ENCODE measurements at places on chromosomes 12 and 14.

DNA sequence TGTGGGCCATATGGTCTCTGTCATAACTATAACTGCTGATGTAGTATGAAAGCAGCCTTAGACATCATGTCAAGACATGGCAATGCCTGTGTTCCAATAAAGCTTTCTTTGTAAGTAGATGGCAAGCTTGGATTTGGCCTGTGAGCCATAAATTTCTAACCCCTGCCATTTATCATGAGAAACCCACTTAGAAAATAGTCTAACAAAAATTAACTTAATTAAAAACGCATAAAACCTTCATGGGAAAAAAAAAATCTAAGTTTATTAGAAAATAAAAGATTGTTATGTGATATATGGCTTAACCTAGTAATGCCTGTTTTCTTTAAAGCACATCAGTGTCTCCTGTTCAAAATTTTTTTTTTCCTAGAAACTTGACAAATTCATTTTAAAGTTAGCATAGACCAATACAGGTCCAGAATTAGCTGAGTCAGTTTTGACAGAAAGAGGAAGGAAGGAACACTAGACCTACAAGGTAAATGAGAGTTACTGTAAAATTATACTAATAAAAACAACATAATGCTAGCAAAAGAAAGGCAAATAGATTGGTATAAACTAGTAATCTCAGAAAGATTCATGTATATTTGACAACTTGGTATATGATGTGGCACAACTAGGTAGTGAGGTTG is 68.2 kb downstream of the USP15 start:
- no peak for DNase-seq

GRCh38 chr12:49887091-49887490 is 16.6 kb downstream of the FAIM2 start:
- DNase-seq = no peak

- DNase-seq = no peak
These were observed 49.2 kb downstream of the NINJ2 start for GRCh38 chr12:613996-614395.

DNA sequence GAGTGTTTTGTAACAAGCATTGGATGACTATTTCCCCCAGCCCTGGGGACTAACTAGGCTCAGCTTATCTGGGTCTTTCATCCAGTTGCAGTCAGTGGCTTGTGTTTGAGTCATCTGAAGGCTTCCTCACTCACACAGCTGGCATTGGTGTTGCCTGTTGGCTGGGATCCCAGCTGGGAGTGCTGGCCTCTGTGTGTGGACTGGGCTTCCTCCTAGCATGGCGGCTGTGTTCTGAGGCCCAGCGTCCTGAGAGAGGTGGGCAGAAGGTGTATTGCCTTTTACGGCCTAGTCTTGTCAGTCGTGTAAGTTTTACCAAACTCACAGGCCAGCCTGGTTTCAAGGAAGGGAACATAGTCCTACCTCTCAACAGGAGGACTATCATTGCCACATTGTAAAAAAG is 28.3 kb upstream of the PPP2R5C start:
- no peak for DNase-seq

DNA sequence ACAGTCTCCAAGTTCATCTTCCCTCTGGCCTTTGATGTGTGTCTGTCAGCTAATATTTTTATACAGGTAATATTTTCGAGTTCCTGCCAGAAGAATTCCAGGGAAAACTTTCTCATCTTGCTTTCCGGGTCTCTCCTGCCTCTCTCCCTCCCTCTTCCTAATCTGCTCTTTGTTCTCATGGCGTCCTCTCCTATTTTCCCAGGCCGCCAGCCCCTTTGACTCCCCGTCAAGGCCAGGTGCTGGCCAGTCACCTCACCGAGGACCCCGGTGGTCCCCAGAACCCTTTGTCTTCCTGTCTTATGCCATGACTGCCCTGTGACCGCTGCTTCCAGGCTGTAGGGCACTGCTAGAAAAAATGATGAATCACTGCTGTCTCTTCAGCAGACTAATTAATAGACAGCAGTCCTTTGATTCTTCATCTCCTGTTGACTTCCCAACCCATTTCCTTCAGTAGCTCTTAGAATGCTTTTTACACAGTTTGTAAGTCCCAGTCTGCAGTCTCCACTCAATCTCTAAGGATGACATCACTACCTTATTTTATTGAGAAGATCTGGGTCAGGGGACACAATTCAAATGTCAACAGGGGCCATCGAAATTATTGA is 40.7 kb downstream of the PPFIBP1 start:
- DNase-seq = no peak

GRCh38 chr14:54798465-54799124 is 104.0 kb downstream of the GCH1 start:
- DNase-seq = no peak

DNA sequence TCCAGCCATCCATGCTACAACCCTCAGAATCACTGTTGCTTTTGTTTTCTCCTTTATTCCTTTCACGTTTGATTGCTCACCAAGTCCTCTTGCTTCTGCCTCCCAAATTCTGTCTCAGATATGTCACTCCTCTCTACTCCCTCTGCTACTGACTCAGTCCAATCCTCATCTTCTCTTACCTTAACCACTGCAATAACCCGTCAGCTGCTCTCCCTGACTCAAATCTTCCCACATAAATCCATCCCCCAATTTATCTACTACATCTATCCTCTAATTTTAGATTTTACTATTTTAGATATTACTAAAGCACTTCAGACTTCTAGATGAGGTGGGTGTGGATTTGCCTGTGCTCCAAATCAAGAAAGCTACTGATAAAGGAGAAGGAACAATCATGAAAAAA is 23.2 kb downstream of the EIF2B2 start:
- no peak for DNase-seq

DNA sequence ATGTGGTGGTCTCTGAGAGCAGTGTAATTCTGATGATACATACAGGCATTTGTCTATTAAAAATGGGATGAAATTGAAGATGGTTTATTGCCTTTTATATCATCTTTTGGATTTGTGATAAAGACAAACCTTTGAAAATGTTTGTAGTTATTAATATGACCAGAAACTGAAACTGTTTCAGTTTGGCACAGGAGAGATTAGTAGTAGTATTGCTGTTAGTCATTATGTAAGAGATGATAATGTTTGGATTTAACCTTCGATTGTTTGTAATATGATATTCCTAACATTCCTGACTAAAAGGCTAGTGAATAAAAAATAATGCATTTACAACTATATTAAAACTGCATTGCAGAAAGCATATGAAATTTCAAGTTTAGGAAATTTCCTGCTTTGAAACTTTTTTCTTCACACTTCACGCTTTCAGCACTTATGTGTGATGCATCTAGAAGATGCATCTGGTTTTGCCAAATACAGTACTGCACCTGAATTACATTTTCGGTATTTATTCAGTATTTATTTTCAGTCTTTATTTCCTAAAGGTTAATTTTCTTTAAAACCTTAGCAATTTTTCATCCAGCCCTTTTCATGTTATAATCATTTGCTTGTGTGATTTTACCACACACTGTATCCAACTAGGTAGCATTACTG is 25.5 kb downstream of the ADIPOR2 start:
- DNase-seq = no peak

GRCh38 chr12:128971802-128972201 is 118.5 kb downstream of the GLT1D1 start:
- DNase-seq = no peak

DNA sequence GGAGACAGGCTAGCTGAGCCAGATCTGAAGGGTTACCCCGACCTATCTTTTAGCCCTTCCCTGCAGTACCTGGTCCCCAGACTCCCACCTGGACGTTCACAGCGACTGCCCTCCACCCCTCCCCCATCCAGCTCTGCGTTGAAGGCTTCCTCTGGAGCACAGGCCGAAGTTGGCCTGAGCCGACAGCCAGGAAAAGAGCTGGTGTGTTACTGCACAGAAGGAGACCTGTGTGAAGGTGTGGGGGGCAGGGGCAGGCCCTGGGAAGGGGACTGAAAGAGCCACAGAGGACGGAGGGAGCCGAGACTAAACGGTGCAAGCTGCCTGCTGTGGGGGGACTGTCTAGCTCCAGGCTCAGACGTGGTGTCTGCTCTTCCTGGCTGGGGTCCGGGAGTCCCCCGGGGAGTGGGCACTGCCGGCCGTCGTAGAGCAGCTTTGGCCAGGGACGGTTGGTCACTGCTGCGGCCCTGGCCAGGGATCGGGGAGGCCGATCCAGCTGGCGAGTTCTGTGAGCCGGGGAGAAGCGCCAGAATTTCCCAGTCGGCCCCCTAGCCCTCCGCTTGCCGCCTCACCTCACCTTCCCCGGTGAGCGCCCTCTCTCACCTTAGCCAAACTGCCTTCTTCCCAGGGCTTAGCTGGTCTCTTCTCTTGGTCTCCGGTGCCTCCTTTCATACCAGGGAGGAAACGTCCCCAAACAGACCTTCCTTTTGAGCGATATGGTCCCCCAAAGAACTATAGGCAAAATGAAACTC is 899 bp upstream of the COL2A1 start:
- DNase-seq = no peak

DNA sequence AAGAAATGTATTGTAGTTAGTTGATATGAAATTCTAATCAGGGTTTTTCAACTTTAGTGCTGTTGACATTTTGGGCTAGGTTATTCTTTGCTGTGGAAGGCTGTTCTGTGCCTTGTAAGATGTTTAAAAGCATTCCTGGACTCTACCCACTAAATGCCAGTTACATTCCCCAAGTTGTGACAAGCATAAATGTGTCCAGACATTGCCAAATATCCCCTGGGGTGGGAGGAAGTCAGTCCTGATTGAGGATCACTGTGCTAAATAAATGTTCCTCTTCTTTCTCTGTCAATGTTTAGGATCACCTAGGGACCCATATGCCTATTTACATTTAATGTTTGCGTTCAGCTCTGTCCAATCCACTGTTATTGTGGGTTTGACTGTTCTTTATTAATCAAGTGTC is 268.3 kb downstream of the TMTC2 start:
- no peak for DNase-seq

DNA sequence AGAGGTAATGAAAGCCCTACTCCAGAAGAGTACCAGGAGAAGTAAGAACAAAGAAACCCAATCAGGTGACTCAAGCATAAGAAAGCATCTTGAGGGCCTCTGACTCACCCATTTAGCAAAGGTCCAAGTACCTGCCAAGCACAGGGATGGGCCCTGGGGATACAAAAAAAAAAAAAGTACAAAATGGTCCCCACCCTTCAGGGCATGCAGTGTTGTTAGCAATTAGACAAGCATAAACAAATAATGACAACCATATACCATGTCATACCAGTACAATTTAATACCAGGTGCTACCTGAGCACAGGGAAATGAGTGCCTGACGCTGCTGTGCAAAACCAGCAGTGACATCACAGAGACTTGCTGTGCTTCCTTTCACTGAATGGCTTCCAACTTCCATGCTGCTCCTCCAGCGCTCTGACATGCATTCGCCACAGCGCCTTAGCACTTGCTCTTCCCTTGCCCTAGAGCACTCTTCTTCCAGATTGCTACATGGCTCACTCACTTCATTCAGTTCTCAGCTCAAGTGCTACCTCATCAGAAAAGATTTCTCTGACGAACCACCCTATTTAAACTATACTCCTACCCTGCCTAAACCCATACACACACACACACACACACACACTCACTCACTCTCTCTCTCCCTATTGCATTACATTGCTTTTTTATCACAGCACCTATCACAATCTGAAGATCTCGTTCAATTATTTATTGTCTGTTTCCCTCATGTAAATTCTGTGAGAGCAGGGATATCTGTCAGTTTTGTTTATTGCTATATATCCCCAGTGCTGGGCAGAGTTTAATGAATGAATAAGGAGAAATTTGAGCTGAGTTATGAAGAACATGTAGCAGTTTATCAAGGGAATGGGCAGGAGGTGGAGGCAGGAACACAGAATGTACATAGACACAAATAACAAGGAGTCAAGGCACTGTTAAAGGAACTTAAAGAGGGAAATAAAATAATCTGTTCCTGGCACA is 12.9 kb upstream of the EPS8 start:
- no peak for DNase-seq

DNA sequence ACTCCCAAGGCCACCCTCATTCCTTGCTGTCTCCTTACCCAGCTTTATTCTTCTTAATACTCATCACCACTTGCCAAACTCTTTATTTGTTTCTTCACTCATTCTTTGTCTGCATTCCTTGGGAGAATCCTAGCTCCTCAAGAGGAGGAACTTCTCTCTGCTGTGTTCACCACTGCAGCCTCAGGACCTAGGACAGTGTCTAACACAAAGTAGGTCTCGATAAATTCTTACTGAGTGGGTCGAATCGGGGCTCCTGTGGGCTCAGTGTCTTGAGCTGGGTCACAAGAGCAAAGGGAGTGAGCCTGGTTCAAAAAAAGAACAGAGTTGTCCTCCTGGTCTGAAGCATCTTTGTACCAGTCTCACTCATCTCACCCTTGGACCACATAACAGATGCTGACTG is 224.1 kb upstream of the TMEM132C start:
- DNase-seq = no peak

GRCh38 chr12:92533280-92533890 is 169.4 kb upstream of the PLEKHG7 start:
- DNase-seq = no peak

DNA sequence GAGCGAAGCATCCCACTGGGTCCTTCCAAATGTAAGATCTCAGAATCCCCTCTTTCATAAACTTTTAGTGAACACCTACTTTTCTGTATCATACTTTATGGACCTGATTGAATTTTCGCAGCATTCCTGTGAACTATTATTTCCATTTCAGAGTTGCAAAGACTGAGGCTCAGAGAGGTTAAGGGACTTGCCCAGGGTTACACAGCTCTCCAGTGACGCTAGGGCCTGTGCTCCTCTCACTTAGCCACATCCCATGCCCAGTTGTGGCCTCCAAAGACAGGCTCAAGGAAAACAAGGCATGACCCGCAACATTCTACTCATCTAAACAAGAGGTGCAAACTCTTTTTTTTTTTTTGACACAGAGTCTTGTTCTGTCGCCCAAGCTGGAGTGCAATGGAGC is 25.9 kb upstream of the SPPL3 start:
- DNase-seq = no peak

- DNase-seq = no peak
These were observed 74.9 kb upstream of the ACTN1 start for GRCh38 chr14:69054030-69054429.

DNA sequence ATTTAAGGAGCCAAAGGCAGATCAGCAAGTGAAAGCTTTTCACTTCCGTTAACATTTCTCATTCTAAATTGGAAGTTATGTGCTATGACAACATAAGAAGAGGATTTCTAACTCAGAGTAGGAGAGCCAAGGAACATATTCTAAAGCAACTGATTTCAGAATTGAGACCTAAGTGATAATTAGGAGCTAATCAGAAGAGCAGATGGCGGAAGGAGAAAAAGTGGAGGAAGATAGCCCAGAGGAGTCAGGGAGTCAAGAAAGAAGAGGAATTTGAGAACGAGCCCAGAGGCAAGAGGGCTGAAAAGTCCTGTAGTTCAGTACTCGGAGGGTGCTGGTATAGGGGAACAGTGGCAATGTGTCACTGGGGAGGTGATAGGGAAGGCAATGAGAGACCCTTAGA is 162.4 kb downstream of the CNTN1 start:
- DNase-seq = no peak

- peak; percentile 9 for DNase-seq
These were observed 5.8 kb downstream of the MARK3 start for GRCh38 chr14:103391048-103391447.

GRCh38 chr14:37599507-37600368 is 4.3 kb downstream of the TTC6 start:
- DNase-seq = no peak
